ENCODE measurements at places on chromosomes 4 and X.

DNA sequence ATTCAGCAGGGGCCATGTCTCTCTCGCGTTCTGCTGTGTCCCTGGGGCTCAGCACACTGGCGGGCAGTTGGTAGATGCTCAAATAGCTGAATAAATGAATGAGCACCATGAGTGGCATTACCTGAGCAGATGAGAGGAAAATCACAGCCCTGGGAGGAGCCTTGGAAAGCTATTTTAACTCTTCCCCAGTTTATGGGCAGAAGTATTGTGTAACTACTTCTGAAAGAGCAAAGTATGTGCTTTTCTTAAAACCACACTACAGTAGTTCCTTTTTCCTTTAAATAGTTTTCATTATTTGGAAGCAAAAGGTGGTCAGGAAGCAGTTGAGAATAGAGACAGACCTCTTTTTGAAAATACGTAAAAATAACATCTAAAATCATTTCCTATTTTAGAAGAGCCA is 3.0 kb upstream of the PLAC1 start:
- DNase-seq = no peak

GRCh38 chr4:7727749-7728148 is 211.9 kb downstream of the AFAP1 start:
- no peak for DNase-seq

DNA sequence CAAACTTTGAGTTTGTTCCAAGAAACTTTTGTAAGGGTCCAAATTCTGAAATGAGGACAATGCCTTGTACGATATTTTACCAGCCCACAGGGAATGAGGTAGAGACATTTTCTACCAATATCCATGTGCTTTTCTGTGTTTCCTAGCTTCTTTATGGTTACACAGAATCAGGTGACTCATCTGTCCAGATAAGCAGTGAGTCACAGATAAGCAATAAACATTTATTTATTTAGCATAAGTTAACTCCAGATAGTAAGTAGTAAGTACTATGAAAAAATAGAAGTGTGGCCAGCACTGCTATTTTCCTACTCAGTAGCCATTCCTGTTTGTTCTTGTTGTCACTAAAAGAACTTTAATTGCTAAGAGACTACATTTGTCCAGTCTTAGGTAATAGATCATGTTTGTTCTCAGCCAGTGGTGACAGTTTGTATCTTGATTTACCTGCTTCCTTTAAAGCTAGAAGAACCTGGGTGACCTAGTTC is 7.4 kb downstream of the AFF1 start:
- no peak for DNase-seq

GRCh38 chr4:14615671-14616070 is 386.6 kb upstream of the CPEB2 start:
- no peak for DNase-seq

GRCh38 chr4:40446839-40447238 is 111.7 kb downstream of the CHRNA9 start:
- DNase-seq = no peak

DNA sequence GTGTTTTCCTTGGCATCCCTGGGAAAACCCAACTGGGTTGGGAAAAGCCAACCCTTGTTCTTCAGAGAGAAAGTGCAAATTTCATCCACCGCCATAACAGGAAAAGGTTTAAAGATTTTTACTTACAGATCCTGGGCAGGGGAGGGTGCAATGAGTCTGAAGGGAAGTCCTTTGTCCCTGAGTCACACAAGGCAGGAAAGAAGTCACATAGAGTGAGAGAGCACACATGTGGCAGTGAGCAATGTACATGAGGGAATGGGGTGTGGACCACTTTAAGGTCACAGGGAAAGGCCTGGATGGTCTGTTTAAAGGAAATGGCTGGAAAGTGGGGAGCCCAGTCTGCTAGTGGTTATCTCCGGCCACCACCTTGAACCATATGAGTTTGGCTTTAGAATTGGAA is 248.9 kb downstream of the HS3ST1 start:
- DNase-seq = no peak

- DNase-seq = no peak
Observed at GRCh38 chr4:66059556-66059955, 389.3 kb upstream of the EPHA5 start.

- peak; percentile 92 for DNase-seq
Observed at GRCh38 chr4:168318266-168318895, at the start of gene DDX60. DDX60 (minus strand) TSS chr4:168318752; CDS start chr4:168311259, 7,493 bp downstream.
